ENCODE measurements at places on chromosomes 5 and 9. TPM values are rescaled to one million over a fixed set of nuclear protein-coding genes. Genes with fewer than 3 reads are reported as not detected.
A peak's percentile ranks its signal among the peaks of the same experiment; 100 is the strongest.

Gene LHX3
- 0.15 TPM for total RNA-seq

Gene SLIT3
- total RNA-seq: not detected

Gene WDR38
- total RNA-seq: not detected

Gene PRR7
- total RNA-seq: 6.4 TPM

Gene MYMK
- total RNA-seq: not detected

Gene C5orf52
- total RNA-seq: not detected

Gene FST
- 0.90 TPM for total RNA-seq

Gene CARD6
- total RNA-seq: 1.2 TPM

Gene PTPRD
- total RNA-seq: not detected

Gene MAMDC4
- 3.7 TPM for total RNA-seq

Gene ARSI
- not detected for total RNA-seq

DNA sequence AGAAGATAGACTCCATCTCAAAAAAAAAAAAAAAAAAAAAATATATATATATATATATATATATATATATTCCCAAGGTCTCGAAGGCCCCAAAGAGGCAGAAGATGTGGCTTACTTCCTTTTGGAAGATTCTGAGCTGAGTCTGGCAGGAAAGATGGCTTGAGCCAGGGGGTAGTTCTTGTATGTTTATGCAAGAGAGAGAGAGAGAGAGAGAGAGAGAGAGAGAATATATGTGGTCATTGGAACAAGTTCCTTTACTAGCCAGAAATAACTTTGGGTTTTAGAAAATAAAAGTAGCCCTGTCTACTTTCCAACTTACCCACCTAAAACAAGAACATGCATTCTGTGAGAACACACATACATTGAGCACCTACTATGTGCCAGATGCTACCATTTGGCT lies 17.6 kb downstream of the NCS1 start:
- no peak for DNase-seq

- DNase-seq: no peak
Measured at GRCh38 chr5:55701462-55702103, 10.5 kb downstream of the SLC38A9 start.

GRCh38 chr5:127673117-127673800 lies 24.4 kb downstream of the CTXN3 start:
- DNase-seq: no peak

DNA sequence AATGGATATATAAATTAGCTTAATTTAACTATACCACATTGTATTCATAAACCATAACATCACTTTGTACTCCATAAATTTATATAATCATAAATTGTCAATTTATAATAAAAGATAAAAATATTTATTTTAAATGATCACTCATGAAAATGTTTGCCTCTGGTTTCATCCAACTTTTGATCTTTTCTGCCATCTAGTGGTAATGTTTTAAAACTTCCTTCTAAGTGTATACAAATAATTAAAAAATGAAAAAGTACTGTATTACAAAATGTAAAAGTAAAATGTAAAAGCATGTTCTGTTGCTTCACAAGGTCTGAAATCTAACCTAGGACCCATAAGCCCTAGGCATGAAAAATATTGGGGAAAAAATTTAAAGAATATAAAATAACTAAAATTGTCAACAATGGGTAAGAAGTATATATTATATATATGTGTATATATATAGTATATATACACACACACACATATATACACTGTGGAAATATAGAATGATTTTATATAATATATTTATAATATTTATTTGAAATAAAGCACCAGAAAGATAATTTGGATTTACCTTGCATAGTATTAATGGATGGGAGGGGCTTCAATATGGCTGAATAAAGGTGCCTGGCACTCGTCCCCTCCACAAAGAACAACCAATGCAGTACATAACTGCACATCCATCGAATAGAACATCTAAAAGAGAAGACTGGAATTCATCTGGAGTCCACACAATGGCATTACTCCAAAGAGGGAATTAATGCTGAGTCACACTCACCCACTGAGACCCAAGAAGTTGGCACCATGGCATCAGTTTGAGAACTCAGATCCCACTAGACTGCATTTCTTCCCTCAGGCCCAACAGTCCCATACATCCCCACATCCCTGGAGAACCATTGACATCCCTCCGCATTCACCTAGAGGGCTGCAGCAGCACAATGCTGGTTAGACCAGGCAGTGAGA lies 32.5 kb downstream of the ANXA1 start:
- DNase-seq: peak; percentile 54

- DNase-seq: no peak
Measured at GRCh38 chr9:91211919-91212318, 149.8 kb downstream of the AUH start.

DNA sequence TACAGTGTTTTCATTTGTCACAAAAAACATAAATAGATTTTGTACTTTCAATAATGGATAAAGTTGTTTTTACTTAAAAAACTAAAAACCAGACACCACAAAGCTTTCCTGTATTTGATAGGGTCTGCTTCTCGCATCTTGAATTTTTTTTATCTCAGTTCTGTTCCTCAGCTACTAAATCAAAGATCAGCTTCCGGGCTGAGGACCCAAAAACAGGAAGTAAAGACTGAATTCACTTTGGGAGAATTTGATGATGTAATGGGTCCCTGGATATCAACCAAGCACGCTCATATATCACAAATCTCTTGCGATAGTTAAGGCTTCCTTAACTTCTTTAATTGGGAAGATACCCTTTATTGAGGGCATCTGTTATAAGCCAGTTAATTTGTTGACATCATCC lies 24.1 kb downstream of the ITK start:
- peak; percentile 44 for DNase-seq

- DNase-seq: no peak
Measured at GRCh38 chr5:17734011-17734410, 99.8 kb downstream of the TAF11L14 start.

GRCh38 chr5:163563880-163564279 lies 58.5 kb downstream of the MAT2B start:
- no peak for DNase-seq

- no peak for DNase-seq
Measured at GRCh38 chr5:141816598-141817399, 61.4 kb downstream of the PCDH1 start.

- DNase-seq: peak; percentile 30
Measured at GRCh38 chr5:61332358-61332749, 296 bp downstream of the ZSWIM6 start.

- no peak for DNase-seq
Measured at GRCh38 chr5:176738637-176739250, 71.6 kb upstream of the UNC5A start.

GRCh38 chr5:178547753-178548415 lies 42.3 kb downstream of the COL23A1 start:
- no peak for DNase-seq

- DNase-seq: no peak
Measured at GRCh38 chr5:98173334-98173733, 600.1 kb upstream of the RGMB start.

DNA sequence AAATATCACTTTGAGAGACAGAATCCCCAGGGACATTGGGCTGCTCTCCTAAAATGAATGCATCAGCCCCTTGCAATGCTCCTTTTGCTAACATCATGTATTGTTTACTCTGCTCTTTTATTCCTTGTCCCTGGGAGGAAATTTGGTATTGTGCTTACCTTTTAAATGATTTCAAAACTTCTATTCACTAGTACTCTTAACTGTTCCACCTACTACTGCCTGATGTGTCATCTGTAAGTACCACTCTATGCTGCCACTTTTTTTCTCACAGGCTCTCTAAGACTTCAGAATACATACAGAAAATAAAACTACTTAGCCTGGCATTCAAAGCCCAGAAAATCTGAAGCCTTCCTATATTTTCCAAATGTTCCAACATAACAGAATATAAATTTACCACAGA lies 667.2 kb downstream of the BRINP1 start:
- DNase-seq: no peak

DNA sequence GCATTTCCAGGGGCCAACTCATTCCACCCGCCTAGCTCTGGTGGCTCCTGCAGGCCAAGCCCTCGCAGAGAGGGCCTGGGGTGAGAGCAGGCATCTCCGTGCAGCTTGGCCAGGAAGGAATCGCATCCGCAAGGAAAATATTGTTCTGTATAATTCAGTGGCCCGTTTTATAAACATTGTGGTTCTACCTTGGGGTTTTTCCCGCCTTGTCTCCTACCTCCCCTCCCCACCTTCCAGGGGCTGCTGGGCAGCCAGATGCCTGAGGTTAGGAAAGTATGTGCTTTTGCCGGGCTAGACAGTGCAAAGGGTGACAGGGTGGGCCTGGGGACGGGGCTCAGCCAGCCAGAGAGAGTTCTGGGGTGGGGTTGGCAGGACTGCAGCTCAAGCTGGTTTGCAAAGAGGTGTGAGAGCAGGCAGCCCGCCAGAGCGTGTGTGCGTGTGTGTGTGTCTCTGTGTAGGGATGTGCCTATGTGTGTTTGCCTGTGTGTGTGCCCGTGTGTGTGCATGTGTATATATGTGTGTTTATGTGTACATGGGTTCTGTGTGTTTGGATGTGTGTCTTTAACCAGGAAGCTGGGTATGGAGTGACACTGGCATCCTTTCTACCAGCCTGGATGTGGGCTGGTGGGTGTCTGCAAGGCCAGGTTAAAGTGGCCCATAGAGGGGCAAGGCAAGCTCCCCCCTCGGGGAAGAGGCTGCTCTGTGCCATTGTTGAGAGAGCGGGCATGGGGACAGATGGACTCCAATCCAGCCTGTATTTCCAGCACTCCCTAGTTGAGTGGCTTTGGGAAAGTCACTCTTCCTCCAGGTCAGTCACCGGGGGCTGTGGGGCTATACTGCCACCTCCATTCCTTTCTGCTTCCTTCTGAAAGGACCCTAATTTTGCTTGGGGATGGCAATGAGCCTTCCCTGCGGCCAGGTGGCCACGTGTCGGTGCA lies 10.6 kb upstream of the SLC2A6 start:
- DNase-seq: no peak

DNA sequence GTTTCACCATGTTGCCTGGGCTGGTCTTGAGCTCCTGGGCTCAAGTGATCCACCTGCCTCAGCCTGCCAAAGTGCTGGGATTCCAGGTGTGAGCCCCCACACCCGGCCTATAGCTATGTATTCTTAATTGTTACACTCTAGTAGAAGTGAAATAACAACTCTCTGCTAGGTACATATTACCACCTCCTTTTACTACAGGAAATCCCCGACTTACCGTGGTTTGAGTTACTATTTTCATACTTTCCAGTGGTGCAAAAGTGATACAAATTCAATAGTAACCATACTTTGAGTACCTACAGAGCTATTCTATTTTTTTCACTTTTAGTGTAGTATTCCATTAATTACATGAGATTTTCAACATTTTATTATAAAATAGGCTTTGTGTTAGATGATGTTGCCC lies 719 bp downstream of the ARL14EPL start:
- no peak for DNase-seq

GRCh38 chr5:15500325-15501001 lies 483 bp downstream of the FBXL7 start:
- DNase-seq: no peak

DNA sequence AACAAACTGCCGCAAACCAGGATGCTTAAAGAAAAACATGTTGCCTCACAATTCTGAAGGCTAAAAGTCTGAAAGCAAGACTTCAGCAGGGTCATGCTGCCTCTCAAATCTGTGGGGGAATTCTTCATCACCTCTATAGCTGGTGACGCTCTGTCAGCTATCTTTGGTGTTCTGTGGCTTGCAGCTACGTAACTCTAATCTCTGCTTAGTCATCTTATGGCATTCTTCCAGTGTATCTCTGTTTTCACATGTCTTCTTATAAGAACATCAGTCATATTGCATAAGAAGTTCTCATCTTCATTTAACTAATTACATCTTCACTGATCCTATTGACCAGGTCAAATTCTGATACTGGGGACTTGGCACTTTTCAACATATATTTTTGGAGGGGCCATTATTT lies 243.0 kb downstream of the CDH10 start:
- DNase-seq: no peak

- DNase-seq: no peak
Measured at GRCh38 chr5:180495292-180495691, 1.1 kb downstream of the CNOT6 start.

DNA sequence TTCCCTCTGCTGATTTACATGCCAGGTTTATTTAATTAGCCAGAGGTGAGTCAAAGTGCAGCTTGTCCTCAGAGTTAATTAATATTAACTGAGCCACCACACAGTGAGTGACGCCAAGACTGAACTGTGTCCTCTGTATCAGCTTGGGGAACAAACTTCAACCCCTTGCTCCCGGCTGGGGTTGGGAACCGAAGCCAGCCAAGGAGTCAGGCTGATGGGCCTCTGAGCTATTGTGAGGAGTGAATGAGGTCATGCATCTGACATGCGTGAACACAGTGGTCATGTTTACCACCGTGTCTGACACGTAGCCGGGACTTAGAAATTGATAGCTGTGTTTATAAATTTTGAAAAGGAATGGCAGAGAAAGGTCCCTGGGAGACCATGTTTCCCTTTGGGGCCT lies 17.1 kb downstream of the IGIP start:
- no peak for DNase-seq

- DNase-seq: no peak
Measured at GRCh38 chr9:127494304-127494702, 43.0 kb downstream of the LRSAM1 start.

- no peak for DNase-seq
Measured at GRCh38 chr9:133090752-133091385, 29.1 kb downstream of the CEL start.

DNA sequence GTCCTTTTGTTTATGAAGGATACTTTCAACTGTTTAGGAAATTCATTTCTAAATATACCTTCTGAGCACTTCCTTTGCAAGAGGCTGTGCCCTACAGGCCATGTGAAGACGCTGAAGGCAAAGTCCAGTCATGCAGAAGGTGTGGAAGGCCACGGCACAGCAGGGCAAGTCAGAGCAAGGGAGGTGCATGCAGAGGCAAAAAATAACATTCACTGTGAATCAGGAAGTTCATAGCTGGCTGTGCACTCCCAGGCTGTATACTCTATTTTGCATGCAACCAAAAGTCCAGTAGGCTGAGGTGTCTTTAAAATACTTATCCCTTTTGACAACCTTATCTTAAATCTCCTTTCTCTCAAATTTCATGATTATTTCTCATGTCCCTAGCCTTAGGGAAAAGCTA lies 50.3 kb downstream of the GNAQ start:
- no peak for DNase-seq

- no peak for DNase-seq
Measured at GRCh38 chr9:98529841-98530240, 178.9 kb downstream of the GABBR2 start.

GRCh38 chr5:147661541-147661940 lies 121.0 kb downstream of the JAKMIP2 start:
- no peak for DNase-seq

Data from naive thymus-derived CD4-positive, alpha-beta T cell (primary cell).